ENCODE measurements at places on chromosomes 2 and 18.

- no peak for DNase-seq
Measured at GRCh38 chr2:170587117-170587516, 128.0 kb upstream of the SP5 start.

DNA sequence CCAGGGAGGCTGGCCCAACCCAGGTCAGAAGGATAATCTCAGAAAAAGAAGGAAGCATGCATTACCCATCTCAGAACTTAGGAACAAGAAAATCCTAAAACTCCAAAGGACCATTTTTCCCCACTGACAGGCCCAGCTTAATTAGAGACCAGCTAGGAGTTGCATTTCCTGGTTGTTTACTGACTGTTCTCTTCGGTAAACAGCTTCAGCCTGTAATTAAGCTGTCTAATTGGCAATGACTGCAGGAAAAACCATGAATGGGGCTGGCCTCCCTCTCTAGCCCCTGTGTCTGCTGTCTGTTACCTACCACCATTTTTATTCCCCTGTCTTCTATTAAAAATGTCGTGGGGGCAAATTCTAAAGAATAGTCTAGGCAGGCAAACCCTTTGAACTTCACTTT is 146.5 kb downstream of the AGAP1 start:
- no peak for DNase-seq

DNA sequence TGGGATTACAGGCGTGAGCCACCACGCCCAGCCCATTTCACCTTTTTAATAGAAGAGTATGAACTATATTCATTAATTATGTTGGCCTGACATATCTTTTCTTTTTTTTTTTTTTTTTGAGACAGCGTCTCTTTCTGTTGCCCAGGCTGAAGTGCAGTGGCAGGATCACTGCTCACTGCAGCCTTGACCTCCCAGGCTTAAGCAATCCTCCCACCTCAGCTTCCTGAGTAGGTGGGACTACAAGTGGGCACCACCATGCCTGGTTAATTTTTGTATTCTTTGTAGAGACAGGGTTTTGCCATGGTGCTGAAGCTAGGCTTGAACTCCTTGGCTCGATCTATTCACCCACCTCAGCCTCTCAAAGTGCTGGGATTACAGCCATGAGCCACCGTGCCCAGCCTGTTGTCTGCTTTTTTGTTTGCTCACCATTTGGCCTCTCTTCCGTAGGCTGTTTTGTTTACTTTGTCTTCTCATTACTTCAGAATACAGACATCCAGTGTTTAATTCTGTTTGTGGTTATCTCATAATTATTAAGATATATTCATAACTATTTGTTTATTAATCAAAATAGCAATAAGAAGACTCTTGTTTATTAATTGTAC is 16.3 kb upstream of the CDH2 start:
- DNase-seq, result no peak

GRCh38 chr2:36554531-36554930 is 43.4 kb downstream of the FEZ2 start:
- DNase-seq, result no peak

- no peak for DNase-seq
Measured at GRCh38 chr2:234761910-234762309, 189.9 kb upstream of the SH3BP4 start.

DNA sequence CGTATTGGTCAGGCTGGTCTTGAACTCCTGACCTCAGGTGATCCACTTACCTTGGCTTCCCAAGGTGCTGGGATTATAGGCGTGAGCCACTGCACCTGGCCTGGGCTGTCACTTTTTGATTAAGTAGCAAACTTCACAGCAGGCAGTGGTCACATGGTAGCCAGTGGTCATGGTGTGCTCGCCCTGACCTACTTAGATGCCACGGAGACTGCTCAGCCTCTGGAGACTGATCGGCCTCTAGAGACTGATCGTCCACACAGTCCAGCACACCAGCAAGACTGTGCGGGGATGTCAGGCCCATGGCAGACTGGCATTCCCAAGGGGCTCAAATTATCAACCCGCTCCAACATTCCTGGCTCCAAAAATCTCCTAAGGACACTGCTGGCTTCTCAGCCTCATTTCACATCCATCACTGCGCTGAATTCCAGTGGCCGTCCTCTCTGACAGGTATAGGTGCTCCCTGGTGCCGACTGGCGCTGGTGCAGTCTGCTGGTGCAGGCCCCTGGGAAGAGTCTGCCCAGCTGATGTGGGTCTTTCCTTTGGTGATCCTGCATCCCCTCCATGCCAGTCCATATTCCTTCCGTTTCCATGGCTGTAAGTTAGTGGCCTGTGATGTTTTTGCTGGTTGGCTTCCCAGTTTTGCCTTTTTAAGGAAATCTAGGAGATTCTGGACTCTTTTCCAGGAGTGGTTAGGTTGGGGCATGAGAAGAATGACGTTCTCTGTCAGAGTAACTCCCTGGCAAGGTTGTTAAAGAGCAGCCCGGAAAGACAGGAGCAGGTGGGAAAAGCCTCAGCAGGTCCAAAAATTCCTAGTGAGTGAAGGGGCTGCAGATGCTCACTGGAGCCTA is 374.5 kb upstream of the HS6ST1 start:
- DNase-seq, result no peak

- no peak for DNase-seq
Measured at GRCh38 chr2:239181074-239181902, 219.5 kb downstream of the HDAC4 start.

All from KBM-7 (cell line).